Activated T-helper 1 cell treated with anti-CD3 and anti-CD28 coated beads, Interleukin-12 subunit alpha, Interleukin-12 subunit beta, Interleukin-2, Interleukin-4 antibody, amounts not matched to agents 30 ng/mL and 10 ng/mL and 1 ng/mL, durations not matched to agents 14 hours and 24 hours and 36 hours (primary cell): ENCODE measurements at places on chromosomes 11 and 22. TPM values are rescaled to one million over a fixed set of nuclear protein-coding genes. Genes with fewer than 3 reads are reported as not detected.

- peaks cover 39% of the 10 kb centered on the region for H3K4me1 ChIP-seq
- no peaks in the 10 kb centered on the region for H3K27me3 ChIP-seq
- H3K4me3 ChIP-seq: peak overlapping the region; percentile 78
- peak; percentile 61 for DNase-seq
Measured at GRCh38 chr11:64204464-64204989, 2.0 kb upstream of the FERMT3 start.

The SLN gene
- not detected in 2 replicates for total RNA-seq

GRCh38 chr11:116651737-116652237, 121.0 kb downstream of the BUD13 start:
- H3K4me1 ChIP-seq: no peaks in the 10 kb centered on the region
- H3K4me3 ChIP-seq: no peak overlapping the region
- DNase-seq: no peak
- H3K27ac ChIP-seq: no peak overlapping the region
- peaks cover 2% of the 10 kb centered on the region for H3K27me3 ChIP-seq
- H3K36me3 ChIP-seq: no peaks in the 10 kb centered on the region

DNA sequence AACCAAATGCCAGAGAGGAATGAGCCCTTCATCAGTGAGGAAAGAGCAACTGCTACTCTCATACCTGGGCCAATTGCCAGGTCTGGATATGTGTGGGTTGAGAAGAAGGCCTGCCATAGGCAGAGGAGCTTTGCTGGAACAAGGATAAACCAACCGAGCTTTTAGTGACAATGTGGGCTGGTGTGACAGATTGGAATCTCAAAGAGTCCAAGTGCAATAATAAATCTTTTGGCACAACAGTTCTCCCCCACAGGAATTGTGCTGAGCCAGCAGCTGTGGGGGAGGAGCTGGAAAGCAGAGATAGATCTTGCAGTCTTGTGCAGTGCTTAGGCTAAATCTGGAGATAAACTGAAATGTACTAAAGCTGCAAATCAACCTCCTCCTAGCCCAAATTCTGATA, 79.4 kb upstream of the ISX start:
- H3K4me1 ChIP-seq: no peaks in the 10 kb centered on the region
- no peak for DNase-seq
- no peak overlapping the region for H3K4me3 ChIP-seq
- no peaks in the 10 kb centered on the region for H3K27me3 ChIP-seq

The NPTXR gene
- total RNA-seq: 1.2 and 1.3 TPM in 2 replicates

The TRIM48 gene
- not detected in 2 replicates for total RNA-seq

DNA sequence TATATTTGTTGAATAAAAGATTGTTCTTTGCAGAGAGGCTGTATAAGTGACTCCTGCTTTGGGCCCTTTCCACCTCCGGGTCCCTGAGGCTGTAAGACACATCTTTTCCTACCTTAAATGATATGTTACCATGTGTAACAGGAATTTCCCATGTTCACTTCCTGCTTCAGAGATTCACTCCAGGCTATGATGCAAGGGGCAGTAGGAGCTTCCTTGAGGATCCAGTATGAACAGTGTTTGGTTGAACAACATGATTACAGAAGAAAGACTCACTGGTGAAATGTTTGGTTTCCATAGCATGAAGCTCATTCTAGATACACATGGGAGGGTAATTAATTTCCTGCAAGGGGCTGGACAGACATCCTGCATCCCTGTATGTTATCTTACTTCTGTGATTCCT, 25.6 kb upstream of the ZDHHC13 start:
- no peaks in the 10 kb centered on the region for H3K36me3 ChIP-seq
- H3K4me1 ChIP-seq: no peaks in the 10 kb centered on the region
- H3K4me3 ChIP-seq: no peak overlapping the region
- peaks cover 23% of the 10 kb centered on the region for H3K27me3 ChIP-seq
- no peak overlapping the region for H3K27ac ChIP-seq

DNA sequence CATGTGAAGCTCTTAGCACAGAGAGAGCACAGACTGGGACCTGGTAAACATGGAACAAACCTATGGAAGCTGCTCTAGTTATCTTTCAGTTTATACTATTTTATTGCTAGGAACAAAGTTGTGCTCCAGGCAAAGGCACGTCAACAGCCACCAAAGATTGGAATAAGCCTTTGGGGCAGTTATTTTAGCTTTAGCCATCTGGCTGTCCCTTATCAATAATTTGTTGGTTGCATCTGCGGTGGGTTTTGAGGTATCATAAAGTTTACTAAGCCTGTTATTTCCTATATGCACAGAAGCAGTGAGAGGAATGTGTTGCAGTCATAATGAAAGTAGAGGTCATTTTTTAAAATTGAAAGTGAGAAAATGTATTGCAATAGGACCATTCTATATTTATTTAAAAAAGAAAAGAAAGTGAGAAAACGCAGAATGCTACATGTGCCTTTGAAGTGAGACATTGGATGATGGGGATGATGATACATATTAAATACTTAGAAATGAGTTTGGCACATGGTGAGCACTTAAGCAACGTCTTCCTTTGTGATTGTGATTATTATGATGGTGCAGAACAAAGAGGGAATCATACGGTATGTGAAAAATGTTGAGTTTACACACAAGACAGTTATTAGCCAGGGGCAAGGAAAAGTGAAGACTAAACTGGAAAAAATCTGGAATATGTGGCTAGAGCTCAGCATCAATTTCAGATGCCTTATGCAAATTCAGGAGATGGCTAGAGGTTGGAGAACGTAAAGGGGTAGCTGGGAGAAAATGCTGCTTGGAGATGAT, 58.3 kb downstream of the PRR5L start:
- H3K4me3 ChIP-seq: peak overlapping the region; percentile 11
- no peaks in the 10 kb centered on the region for H3K36me3 ChIP-seq

DNA sequence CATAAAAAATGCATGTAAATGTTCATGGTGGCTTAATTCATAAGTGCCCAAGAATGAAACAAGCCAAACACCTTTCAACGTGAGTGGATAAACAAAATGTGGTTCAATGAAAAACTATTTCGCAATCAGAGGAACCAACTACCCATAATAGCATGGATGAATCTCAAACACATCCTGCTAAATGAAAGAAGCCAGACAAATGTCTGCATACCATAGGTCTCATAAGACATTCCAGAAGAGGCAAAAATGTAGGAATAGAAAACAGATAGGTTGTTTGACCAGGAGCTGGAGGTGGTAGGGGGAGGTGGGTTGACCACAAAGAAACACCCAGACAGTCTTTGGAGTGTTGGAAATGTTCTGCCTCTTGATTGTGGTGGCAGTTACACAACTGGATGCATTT, 13.2 kb upstream of the OSBPL5 start:
- DNase-seq: no peak
- peaks cover 3% of the 10 kb centered on the region for H3K27me3 ChIP-seq
- H3K4me1 ChIP-seq: no peaks in the 10 kb centered on the region
- H3K27ac ChIP-seq: no peak overlapping the region

DNA sequence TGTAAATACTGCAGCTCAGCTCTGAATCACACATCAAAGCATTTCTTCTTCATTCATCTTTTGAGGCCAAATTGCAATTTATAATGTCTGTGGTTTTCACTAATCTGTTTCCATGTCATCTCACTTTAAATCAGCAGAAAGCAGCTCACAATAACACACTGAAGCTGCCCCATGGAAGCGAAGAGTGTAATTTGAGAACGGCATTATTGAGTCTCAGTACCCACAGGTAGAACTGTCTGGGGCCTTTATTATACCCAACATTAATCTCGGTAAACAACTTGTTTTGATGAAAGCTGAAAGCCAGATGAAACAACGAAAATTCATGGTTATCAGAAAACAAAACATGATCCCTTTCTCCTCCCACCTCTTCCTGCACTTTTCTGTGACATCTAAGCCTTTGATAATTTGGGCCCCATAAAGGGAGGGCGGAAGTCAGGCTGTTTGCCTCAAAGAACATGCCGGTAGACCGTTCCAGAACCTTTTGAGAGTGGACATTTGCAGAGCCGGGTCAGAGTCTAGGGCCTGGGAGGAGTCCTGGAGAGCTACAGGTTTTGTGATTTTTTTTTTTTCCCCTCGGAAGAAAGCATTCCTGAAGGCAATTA, 68.2 kb upstream of the SESN3 start:
- no peak for DNase-seq
- H3K4me3 ChIP-seq: no peak overlapping the region
- H3K27ac ChIP-seq: peak overlapping the region; percentile 56
- peaks cover 24% of the 10 kb centered on the region for H3K4me1 ChIP-seq
- no peaks in the 10 kb centered on the region for H3K27me3 ChIP-seq

- no peak overlapping the region for H3K4me3 ChIP-seq
- peaks cover 5% of the 10 kb centered on the region for H3K4me1 ChIP-seq
- DNase-seq: no peak
- no peak overlapping the region for H3K27ac ChIP-seq
- no peaks in the 10 kb centered on the region for H3K36me3 ChIP-seq
Measured at GRCh38 chr11:31959716-31960115, 131.2 kb upstream of the RCN1 start.

GRCh38 chr11:90594658-90595057, 371.8 kb upstream of the CHORDC1 start:
- H3K4me1 ChIP-seq: no peaks in the 10 kb centered on the region
- H3K27ac ChIP-seq: no peak overlapping the region
- no peak for DNase-seq
- H3K4me3 ChIP-seq: no peak overlapping the region

- no peak overlapping the region for H3K27ac ChIP-seq
- peaks cover 9% of the 10 kb centered on the region for H3K4me1 ChIP-seq
- H3K4me3 ChIP-seq: no peak overlapping the region
- no peak for DNase-seq
Measured at GRCh38 chr22:39717099-39717498, 146.5 kb downstream of the CACNA1I start.

The SLC22A25 gene
- total RNA-seq: not detected in 2 replicates

- DNase-seq: no peak
- H3K4me3 ChIP-seq: no peak overlapping the region
- H3K27me3 ChIP-seq: peaks cover 69% of the 10 kb centered on the region
- H3K4me1 ChIP-seq: peaks cover 5% of the 10 kb centered on the region
- no peaks in the 10 kb centered on the region for H3K36me3 ChIP-seq
Measured at GRCh38 chr11:33867996-33868646, 23.8 kb downstream of the LMO2 start.

GRCh38 chr11:68325907-68326220, 13.5 kb downstream of the LRP5 start:
- no peak for DNase-seq
- no peaks in the 10 kb centered on the region for H3K27me3 ChIP-seq
- peaks cover 32% of the 10 kb centered on the region for H3K4me1 ChIP-seq
- no peaks in the 10 kb centered on the region for H3K36me3 ChIP-seq
- no peak overlapping the region for H3K4me3 ChIP-seq

The TOMM22 gene
- total RNA-seq: 153 and 156 TPM in 2 replicates

- H3K36me3 ChIP-seq: no peaks in the 10 kb centered on the region
- peaks cover 2% of the 10 kb centered on the region for H3K27me3 ChIP-seq
- no peak for DNase-seq
- no peak overlapping the region for H3K4me3 ChIP-seq
- no peak overlapping the region for H3K27ac ChIP-seq
Measured at GRCh38 chr11:73962101-73962705, 11.4 kb downstream of the DNAJB13 start.

The CALCA gene
- not detected in 2 replicates for total RNA-seq

The SCGB1A1 gene
- not detected in 2 replicates for total RNA-seq

- H3K4me1 ChIP-seq: peaks cover 18% of the 10 kb centered on the region
- no peaks in the 10 kb centered on the region for H3K27me3 ChIP-seq
- H3K4me3 ChIP-seq: peak overlapping the region; percentile 95
- DNase-seq: no peak
- peaks cover 31% of the 10 kb centered on the region for H3K36me3 ChIP-seq
- peak overlapping the region; percentile 100 for H3K27ac ChIP-seq
Measured at GRCh38 chr11:112025707-112026106, 499 bp downstream of the DLAT start.
